ENCODE measurements at places on chromosomes 16 and 17.
A peak's percentile ranks its signal among the peaks of the same experiment; 100 is the strongest.

DNA sequence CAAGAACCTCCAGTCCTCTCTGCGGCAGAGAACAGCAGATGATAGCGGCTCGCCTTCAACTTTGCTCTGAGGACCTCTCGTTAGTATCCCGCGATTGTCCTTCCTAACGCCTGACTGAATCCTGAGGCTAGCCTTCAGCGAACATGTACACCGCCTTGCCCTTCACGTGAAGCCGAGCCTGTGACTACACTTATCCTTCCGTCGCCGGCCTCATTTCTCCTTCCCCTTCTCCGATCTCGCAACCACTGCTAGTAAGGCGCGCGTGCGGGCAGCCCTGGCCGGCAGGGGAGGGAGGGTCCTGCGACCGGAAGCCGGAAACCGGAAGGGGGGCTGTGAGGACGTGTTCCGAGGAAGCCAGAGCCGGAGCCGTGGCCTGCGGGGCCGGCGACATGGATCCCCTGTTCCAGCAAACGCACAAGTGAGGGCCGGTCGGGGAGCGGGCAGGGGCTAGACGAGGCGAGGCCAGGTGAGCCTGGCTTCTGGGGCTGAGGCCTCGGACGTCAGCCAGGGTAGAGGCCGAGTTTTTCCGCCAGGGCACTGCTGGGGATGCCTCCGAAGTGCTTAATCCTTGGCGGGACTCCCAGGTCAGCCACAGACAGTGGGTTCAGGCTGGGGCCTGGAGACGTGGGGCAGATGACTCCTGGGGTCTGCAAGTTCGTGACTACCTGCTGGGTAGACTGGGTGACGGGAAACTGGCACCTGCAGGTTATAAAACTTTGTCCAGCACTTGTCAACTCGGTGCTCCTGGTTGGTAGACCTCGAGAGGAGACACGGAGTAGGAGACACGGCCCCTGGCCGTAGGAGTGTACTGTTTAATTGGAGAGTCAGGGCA, at the start of gene GOSR2:
TSS of gene GOSR2 (plus strand) at position 357 of the 832 bp plus-strand sequence. CDS start at position 390, 33 bp downstream.
- DNase-seq, result peak; percentile 100

- no peak for DNase-seq
These were observed 39.8 kb downstream of the ABCA5 start for GRCh38 chr17:69287168-69287567.

- DNase-seq, result no peak
These were observed 1.4 kb upstream of the UNK start for GRCh38 chr17:75783069-75783783.

DNA sequence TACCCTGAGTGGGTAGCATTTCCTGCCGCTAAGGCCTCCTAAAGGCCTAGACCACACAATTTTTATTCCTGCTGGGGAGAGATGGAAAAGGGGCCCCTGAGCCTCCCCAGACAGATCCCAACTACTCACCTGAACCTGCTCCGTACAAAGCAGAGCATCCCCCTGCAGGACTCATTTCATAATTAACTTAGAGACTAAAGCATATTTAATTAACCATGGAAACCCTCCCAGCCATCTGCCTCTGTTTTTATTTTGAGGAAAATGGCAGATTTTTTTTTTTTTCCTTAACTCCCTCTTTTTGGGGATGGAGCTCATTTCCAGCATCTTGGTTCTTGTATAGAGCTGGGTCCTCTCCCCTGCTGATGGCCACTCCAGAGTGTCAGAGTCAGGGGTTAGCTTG, 96.5 kb upstream of the CRHR1 start:
- DNase-seq, result no peak

GRCh38 chr17:77420804-77421629, 280.2 kb downstream of the SEC14L1 start:
- no peak for DNase-seq

GRCh38 chr16:82082543-82083244, 47.6 kb downstream of the HSD17B2 start:
- no peak for DNase-seq

- peak; percentile 64 for DNase-seq
These were observed at the start of gene MT1A for GRCh38 chr16:56637814-56638750. TSS of gene MT1A (plus strand) at chr16:56638666. CDS start at chr16:56638739, 73 bp downstream.

GRCh38 chr16:31458073-31458843, 1.0 kb upstream of the ARMC5 start:
- peak; percentile 51 for DNase-seq
